ENCODE measurements at places on chromosomes 1 and 21.

DNA sequence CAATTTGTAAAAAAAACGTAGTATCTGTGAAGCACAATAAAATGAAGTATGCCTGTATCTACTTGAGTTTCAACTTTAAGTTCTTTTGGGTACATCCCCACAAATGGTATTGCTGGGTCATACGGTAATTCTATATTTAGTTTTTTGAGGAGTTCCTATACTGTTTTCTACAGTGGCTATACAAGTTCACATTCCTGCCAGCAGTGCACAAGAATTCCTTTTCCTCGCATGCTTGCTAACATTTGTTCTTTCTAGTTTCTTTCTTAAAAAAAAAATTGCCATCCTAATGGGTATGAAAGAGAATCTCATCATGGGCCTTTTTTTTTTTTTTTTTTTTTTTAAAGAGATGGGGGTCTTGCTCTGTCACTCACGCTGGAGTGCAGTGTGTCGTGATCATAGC lies 41.9 kb downstream of the UCK2 start:
- DNase-seq, result no peak

GRCh38 chr21:44019568-44019958 lies 7.5 kb downstream of the TRAPPC10 start:
- DNase-seq, result no peak

GRCh38 chr21:45640888-45641479 lies 2.5 kb upstream of the PCBP3 start:
- DNase-seq, result peak; percentile 21

GRCh38 chr21:41418393-41418792 lies 7.6 kb upstream of the MX1 start:
- DNase-seq, result no peak

GRCh38 chr1:55150880-55151588 lies 64.1 kb downstream of the USP24 start:
- no peak for DNase-seq

- DNase-seq, result no peak
Measured at GRCh38 chr1:91594383-91595055, 93.9 kb downstream of the CDC7 start.

GRCh38 chr1:178484698-178485225 lies 12.0 kb downstream of the CLEC20A start:
- no peak for DNase-seq

- DNase-seq, result no peak
Measured at GRCh38 chr1:10643607-10644306, 152.7 kb downstream of the CASZ1 start.

DNA sequence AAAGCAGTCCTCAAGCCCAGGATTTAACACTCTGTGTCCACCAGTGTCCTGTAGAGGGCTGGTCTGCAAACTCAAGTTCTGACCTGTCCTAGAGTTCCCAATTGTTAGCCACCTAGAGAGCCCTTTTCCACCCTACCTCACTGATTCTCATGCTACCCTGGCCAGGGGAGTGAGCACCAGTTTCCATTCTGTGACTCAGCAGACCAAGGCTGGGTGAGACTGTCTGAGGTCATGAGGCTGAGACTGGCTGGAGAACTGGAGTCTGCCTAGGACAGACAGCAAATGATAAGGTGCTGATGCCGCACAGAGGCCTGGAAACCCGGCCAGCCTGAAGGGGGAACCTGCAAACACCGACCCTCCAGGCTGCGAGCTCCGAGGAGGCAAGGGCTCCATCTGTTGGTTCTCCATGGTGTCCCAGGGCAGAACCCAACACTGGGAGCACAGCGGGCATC lies 13.7 kb downstream of the GLIS1 start:
- no peak for DNase-seq

GRCh38 chr1:239233626-239234025 lies 152.7 kb upstream of the CHRM3 start:
- no peak for DNase-seq

DNA sequence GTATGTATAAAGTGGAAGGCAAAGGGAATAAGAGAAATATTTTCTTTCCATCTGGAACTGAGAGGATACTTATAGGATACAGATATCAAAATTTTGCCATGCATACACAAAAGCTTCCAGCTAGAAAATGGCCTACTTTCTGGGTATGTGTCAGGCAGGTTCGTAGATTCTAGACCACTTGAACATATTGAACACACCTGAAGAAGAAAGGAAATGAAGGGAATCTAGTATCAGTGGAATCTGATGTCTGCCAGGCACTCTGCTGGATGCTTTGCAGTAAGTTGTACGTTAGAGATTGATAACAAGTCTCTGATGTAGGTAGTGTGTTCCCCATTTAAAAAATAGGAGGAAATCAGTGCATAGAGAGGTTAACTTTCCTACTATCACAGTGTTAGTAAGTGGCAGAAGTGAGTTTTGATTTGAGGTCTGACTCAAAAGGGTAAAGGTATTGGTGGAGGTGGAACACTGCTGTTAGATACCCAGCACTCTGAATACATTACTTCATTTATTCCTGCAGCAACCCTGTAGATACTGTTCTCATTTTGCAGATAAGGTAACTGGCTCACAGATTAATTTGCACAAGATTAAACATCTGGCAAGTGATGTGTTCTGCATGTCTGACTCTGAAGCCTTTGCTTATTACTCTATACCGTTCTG lies 3.0 kb downstream of the CAMSAP2 start:
- DNase-seq, result no peak

DNA sequence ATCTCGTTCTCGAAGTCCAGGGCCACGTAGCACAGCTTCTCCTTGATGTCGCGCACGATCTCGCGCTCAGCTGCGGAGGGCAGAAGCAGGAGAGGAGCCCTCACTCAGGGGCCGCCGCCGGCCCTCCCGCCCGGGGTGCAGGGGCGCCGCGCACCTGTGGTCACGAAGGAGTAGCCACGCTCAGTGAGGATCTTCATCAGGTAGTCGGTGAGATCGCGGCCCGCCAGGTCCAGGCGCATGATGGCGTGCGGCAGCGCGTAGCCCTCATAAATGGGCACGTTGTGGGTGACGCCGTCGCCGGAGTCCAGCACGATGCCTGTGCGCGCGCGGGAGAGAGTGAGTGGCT lies 1.8 kb downstream of the ACTA1 start:
- DNase-seq, result no peak

- DNase-seq, result no peak
Measured at GRCh38 chr1:15254559-15254958, 7.5 kb downstream of the FHAD1 start.

DNA sequence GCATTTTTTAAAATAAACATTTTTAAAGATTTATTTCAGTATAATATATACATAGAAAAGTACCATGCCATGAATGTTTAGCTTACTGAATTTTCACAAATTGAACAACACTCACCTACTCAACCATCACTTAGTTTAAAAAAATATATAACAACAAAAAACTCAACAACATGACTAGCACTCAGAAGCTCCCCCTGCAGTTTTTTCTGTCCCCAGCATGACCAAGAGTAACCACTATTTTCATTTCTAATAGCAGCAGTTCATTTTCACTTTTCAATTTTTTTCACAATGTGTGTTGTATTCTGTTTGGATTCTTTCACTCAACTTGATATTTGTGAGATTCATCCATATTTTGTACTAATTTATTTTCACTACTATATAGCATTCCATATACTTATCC lies 162.3 kb upstream of the POGK start:
- DNase-seq, result no peak

GRCh38 chr1:185375583-185375982 lies 58.5 kb upstream of the IVNS1ABP start:
- DNase-seq, result no peak

DNA sequence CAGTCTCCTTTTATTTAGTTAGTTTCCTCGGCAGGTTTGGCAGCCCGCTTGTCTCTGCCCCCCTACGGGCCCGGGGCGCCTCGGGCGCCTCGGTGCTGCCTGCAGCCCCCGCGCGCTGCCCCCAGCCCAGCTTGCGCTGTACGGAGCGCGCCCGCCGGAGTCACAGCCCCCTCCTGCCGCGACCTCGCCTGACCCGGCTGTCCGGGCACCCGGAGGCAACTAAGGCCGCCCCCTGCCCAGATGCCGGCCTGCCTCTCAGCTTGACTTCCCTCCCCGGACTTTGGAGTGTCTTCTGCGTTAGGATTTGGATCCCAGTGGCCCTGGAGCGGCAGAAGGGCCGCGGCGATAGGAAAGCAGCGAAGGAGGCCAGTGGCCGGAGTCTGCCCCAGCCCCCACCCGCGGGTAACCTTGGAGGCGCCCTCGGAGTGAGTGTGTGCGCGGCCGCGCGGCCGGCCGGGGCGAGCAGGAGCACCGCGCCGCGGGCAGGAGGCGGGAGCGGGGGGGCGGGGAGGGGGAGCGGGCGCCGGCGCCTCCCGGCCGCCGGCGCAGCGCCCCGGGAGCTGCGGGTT lies 7.6 kb downstream of the CDKN2C start:
- DNase-seq, result no peak

- no peak for DNase-seq
Measured at GRCh38 chr1:107413951-107414350, 273.1 kb downstream of the NTNG1 start.

- peak; percentile 91 for DNase-seq
Measured at GRCh38 chr1:225508538-225509375, 80.9 kb upstream of the LBR start.

DNA sequence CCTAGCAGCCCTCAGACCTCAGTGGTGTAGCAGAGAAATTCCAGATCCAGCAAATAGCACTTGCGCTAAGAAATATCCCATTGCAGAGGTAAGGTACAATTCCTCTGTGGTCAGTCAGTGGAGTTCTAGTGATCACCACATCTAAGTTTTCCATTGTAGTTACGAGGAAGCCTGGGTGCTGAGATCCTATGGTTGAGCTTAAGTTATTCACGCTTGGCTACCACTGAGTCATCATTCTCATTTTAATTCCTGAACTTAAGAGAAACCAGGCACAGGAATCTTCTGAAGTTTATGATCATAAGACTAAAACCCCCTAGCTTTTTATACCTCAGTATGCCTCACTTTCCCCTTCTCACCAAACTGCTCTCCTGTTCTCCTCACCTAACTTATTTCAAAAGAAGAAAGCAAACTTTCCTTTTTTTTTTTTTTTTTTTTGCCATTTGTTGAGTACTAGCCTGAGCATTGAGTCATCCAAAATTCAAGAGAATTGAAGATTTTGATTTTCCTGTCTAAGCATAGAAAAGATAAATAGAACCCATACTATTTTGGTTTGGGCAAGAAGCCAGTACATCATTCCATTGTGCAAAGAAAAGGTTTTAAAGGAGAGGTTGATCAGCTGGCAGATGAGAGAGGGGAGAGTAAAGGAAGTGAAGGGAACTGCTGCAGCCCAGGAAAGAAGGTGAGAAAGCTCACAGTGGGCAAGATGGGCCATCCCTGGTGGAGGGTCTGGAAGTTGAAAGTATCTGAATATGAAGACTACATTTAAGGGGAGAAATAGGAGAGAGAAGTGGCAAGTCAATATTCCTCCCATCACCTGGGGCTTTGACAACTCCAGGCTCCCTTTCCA lies 39.9 kb downstream of the SERBP1 start:
- no peak for DNase-seq

- DNase-seq, result no peak
Measured at GRCh38 chr1:84888753-84889152, 4.3 kb downstream of the LPAR3 start.

- DNase-seq, result no peak
Measured at GRCh38 chr1:240608707-240609106, 3.2 kb downstream of the GREM2 start.

- DNase-seq, result no peak
Measured at GRCh38 chr1:71339238-71339637, 258.4 kb upstream of the ZRANB2 start.

- DNase-seq, result no peak
Measured at GRCh38 chr1:210647406-210648333, 319.0 kb downstream of the HHAT start.

- no peak for DNase-seq
Measured at GRCh38 chr21:39078322-39079065, 104.8 kb downstream of the PSMG1 start.

GRCh38 chr1:217078078-217078690 lies 355.0 kb upstream of the ESRRG start:
- no peak for DNase-seq

- DNase-seq, result no peak
Measured at GRCh38 chr1:228735871-228736586, 750 bp downstream of the RHOU start.

- DNase-seq, result no peak
Measured at GRCh38 chr1:209376774-209377173, 206.7 kb upstream of the CAMK1G start.

DNA sequence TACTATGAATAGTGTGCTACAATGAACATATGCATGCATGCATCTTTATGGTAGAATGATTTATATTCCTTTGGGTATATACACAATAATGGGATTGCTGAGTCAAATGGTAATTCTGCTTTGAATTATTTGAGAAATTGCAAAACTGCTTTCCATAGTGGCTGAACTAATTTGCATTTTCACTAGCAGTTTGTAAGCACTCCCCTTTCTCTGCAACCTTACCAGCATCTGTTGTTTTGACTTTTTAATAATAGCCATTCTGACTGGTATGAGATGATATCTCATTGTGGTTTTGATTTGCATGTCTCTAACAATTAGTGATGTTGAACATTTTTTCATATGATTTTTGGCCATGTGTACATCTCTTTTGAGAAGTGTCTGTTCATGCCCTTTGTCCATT lies 24.0 kb upstream of the DIRAS3 start:
- DNase-seq, result no peak

GRCh38 chr1:56310945-56311344 lies 268.4 kb downstream of the PLPP3 start:
- DNase-seq, result no peak

DNA sequence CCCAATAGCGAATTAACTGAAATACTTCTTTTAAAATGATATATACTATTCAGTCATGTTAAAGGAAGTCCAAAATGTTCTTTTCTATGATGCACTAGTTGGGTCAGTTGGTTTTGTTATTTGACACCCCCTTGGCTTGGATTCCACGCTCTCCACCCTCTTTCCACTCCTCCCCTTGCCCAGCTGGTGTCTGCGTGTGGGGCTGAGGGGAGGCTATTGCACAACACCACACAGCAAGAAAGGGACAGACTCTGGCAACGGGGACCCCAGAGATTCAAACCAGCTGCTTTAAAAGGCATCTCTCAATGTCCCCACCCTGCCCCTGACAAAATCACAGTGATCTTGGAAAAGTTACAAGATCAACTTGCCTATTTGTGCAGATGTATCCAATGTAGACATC lies 394.3 kb downstream of the TGFB2 start:
- peak; percentile 82 for DNase-seq

DNA sequence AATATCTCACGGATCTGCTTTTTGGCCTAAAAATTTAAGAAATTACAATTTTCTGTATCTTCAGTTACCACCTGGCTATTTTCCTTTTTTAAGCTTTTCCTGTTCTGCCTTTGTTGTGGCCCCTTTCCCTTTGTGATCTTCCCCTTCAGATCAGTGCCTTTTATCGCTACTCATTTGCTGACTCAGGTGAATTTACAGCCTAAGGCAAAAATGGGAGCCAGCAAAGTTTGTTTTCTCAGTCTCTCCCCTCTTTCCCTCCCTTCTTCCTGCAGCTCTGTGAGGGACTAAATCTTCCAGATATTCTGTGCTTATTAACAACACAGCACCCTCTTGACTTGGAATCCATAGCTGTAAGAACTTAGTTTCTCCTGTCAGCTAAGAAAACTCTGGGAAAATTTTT lies 5.3 kb upstream of the PRRC2C start:
- DNase-seq, result no peak

DNA sequence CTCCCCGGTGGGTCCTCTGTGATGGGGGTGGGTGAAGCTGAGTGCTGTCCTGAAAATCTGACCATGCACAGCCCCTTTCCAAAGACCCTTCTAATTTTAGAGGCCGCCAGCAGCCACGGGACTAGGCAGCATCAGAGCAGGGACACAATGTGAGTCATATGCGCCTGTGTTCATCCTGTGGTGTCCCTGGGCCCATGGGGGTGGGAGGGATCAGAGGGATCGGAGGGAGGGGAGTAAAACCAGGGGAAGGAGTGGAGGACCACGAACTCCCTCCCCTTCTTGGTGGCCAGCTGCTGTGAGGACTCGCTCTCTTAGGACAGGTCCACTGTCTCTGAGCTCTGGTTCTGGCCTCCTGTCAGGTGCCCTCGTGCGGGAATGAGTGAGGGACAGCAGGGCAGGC lies 61.5 kb downstream of the ADARB1 start:
- no peak for DNase-seq
